Stimulated activated CD4-positive, alpha-beta T cell treated with anti-CD3 and anti-CD28 coated beads, TNF-alpha, amount 100 ng/mL, for 4 hours (primary cell): ENCODE measurements at places on chromosomes 3 and 15.

GRCh38 chr3:118813472-118813871 lies 221.2 kb downstream of the IGSF11 start:
- no peak for DNase-seq

GRCh38 chr3:38805004-38805403 lies 11.0 kb downstream of the SCN10A start:
- DNase-seq = no peak

- no peak for DNase-seq
These were observed 340.2 kb downstream of the LRRC3B start for GRCh38 chr3:26962492-26963360.

- no peak for DNase-seq
These were observed 241.1 kb downstream of the ZNF621 start for GRCh38 chr3:40765884-40766283.

GRCh38 chr3:55597641-55598040 lies 110.5 kb upstream of the WNT5A start:
- DNase-seq = no peak

- no peak for DNase-seq
These were observed 48.7 kb downstream of the SLC49A4 start for GRCh38 chr3:122843604-122844003.

- no peak for DNase-seq
These were observed 75.1 kb downstream of the TNIK start for GRCh38 chr3:171385086-171385485.

GRCh38 chr15:51496246-51496645 lies 126.3 kb downstream of the DMXL2 start:
- no peak for DNase-seq

DNA sequence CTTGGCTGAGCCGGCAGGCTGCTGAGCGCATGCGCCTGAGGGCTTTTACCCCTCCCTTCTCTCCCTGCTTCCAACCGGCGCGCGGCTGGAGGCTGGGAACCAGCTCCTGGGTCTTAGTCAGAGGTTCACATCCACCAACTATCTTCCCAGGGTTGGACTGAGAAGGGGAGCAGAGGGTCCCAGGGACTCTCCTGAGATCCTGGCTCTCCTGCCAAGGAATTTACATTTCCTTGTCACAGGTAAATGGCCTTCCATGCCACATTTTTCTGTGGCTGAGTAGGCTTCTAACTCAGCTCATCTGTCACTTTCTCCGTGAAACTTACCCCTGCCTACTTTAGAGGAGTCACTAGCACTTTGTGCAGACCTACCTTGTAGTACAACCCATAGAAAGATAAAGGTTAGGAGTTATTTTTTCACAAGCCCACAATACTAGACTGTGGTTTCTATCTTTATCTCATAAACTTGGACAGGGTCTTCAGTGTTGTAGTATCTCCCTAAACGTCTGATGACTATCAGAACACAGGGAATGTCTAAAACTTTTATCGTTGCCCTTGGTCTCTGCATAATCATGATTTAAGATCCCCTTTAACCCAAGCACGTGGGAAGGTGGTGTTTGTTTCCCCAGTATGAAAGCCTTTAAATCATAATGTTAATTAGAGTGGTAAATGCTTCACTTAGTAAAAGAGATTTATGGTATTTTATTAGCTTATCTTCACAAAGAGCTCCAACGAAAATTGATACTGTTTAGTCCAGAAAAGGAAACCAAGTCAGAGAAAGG lies 638 bp upstream of the TBC1D5 start:
- DNase-seq = no peak

DNA sequence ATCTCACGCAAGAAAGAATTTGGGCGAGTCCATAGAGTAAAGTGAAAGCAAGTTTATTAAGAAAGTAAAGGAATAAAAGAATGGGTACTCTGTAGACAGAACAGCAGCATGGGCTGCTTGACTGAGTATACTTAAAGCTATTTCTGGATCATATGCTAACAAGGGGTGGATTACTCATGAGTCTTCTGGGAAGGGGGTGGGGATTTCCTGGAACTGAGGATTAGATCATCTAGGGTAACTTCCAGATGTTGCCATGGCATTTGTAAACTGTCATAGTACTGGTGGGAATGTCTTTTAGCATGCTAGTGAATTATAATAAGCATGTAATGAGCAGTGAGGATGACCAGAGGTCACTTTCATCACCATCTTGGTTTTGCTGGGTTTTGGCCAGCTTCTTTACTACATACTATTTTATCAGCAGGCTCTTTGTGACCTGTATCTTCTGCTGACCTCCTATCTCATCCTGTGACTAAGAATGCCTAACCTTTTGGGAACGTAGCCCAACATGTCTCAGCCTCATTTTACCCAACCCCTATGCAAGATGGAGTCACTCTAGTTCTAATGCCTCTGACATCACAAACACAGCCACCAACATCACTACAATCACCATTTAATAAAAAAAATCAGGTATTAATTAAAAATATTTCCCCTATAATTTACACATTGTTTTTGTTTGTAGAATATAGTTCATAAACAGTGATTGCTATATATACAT lies 890.7 kb upstream of the EPHA6 start:
- DNase-seq = no peak

- no peak for DNase-seq
These were observed 92.3 kb upstream of the COL8A1 start for GRCh38 chr3:99545941-99546580.

DNA sequence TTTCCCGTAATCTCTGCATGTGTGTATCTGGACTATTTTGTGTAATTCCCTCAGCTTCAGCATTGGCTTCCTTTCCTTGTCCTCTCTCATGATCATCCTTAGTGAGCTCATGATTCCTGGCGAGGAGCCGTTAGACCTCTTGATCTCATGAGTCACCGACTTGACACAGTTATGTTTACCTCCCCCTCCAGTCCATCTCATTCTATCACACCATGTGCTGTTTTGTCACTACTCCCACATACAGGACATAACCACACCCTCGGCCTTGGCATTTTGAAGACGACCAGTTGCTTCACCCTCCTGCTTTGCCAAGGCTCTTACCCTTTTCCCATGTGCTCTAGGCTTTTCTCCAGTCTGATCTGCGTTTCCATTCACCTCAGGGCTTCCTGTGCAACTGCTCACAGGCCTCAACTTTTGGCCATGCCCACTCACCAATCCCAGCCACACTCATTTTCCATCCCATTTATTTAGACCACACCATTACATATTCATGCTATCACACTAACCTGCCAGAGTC lies 41.5 kb downstream of the CP start:
- no peak for DNase-seq

DNA sequence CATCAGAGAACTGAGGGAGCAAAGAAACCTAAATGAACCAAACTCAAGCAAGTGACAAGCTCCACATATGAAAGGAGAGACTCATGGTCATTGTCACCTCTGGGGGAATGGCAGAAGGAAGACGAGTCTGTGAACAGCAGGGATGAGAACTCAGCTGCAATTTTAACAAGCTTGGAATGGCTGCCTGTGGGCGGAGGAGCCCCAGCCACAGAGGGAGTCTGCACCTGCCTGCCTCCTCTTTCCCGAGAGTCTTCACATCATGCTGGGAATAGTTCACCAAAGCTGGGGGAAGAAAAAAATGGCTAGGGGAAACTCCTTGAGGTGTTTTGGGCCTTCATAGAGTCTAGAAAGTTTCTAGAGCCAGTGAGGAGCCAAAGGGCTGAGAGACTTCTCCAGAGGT lies 21.3 kb upstream of the BHLHE40 start:
- no peak for DNase-seq

- DNase-seq = no peak
These were observed 65.8 kb downstream of the DTWD1 start for GRCh38 chr15:49686599-49686998.

GRCh38 chr15:22866079-22866478 lies 27.6 kb downstream of the NIPA2 start:
- no peak for DNase-seq

DNA sequence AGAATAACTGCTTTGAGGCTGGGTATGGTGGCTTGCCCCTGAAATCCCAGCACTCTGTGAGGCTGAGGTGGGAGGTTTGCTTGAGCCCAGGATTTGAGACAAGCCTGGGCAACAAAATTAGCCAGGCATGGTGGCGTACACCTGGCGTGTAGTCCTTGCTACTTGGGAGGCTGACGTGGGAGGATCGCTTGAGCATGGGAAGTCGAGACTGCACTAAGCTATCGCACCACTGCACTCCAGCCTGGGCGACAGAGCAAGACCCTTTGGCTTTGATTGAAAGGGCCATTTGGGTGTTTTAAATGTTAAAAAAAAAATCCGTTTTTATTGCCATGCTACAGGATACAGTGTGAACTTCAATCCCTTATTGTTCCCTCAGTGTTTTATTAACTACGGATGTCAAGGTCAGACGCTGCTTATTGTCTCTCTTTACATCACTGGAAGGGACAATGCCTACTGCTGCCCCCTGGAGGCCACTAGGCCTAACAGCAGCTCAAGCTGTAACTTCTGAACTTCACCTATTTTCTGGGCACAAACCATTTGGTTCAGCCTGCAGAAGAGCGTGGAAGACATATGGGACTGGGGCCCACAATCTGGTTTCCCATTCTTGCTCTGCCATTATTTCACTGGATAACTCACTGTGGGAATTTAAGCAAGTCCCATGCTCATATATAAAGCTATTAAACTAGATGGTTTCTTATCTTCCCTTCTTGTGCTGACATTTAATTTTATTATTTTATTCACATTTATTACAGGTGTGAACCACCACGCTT lies 15.3 kb upstream of the IREB2 start:
- peak; percentile 42 for DNase-seq

DNA sequence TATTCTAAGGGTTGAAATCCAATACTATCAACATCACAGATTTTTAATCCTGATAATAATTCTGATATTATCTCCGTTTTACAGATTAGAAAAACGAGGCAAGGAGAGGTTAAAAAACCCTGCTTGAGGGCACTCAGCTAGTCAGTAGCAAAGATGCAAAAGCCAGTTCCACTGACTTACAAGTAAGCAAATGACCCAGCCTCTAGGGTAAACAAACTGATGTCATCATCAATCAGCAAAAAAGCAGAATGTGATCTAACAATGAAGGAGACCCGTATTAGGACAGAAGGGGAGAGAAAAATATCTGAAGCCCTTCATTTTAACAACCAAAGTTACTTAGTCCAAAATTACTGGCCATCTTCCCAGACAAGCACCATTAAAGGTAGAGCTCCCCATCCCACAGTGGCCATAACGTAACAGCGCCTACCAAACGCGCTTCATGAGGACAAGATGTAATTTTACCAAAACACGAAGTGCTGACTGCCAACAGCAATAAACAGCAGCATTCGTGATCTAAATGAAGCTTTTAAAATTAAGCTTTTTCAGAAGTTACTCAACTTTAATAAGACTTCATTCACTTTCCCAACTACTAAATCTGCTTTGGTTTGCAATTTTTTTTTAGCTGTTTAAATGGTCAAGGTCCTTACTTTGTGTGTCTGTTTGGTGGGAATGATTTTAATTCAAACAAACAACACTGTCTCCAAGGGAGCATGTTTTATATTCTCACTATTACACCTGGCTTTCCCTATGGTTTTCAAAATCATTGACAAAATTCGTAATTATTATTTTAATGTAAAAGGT lies 176.6 kb downstream of the OSBPL10 start:
- DNase-seq = no peak

GRCh38 chr3:133408961-133409360 lies 9.1 kb downstream of the BFSP2 start:
- no peak for DNase-seq

DNA sequence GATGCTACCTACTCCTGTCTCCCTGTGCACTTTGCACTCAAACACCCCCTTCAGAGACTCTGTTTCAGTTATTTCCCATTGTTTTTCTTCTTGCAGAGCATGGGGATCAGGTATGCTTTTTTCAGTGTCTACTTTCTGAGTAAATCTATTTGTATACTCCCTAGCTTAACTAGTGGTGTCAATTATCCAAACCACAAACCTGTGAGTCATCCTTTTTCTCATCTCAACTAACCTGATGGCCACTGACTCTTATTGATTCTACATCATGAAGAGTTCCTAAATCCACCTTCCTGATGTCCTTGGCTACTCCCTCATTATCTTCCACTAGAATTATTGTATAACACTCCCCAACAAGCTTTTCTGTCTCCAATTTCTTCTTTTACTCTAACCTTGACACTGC lies 68.0 kb downstream of the DIPK2A start:
- no peak for DNase-seq

DNA sequence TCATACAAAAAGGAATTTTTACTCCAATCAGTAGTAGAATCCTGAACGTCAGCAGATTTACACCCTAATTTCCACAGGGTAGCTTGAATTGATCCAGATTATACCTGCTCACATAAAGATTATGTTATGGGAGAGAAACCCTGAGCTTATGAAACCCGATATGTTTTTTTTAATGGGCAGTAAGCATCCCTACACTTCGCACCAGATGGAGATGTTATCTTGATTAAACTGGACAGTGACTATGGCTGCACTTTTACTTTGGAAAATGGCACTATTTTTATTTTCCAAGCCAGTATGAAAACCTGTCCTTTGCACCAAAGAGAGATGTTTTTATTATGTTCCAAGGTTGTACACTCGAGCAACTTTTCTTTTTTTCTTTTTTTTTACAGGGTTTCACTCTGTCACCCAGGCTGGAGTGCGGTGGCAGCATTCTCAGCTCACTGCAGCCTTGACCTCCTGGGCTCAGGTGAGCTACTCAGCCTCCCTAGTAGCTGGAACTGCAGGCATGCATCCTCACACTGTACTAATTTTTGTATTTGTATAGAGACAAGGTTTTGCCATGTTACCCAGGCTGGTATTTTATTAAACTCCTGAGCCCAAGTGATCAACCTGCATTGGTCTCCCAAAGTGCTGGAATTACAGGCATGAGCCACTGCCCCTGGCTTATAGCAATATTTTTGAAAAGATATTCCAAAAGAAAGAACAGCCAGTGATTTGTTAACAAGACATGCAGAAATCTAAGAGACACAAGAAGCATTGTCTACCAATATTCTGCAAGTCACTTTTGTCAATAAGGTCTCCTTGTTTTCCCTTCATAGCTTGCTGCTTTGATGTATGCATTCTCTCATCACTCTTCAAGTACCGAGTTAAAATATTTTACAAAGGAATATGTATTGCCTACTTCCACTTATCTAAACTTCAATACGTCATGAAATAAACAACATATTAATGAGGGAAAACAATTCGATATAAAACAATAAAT lies 1412.6 kb downstream of the ZPLD1 start:
- no peak for DNase-seq

DNA sequence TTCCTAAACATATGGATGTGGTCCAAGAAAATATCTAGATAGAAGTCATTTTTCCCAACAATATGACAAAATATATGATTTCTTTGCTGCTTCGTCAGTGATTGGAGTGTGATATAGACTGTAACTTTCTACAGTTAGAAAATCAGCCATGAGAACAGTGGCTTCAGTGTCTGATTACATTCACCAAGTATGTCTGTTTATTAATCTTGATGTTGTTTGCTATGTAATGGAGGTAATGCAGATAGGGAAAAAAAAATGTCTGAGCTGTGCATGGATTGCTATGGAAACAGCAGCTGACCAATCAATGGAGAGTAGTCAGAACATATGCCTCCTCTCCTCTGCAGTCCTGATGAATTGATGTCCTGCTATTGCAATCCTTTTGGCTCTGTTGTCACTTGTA lies 72.3 kb upstream of the GAP43 start:
- DNase-seq = no peak

GRCh38 chr3:119408243-119408950 lies 55.0 kb downstream of the TMEM39A start:
- DNase-seq = no peak

GRCh38 chr15:76177491-76178040 lies 117.8 kb downstream of the TMEM266 start:
- DNase-seq = no peak

GRCh38 chr3:112560721-112561483 lies 860 bp downstream of the ATG3 start:
- peak; percentile 26 for DNase-seq
